ENCODE measurements at places on chromosomes 16 and 17.

DNA sequence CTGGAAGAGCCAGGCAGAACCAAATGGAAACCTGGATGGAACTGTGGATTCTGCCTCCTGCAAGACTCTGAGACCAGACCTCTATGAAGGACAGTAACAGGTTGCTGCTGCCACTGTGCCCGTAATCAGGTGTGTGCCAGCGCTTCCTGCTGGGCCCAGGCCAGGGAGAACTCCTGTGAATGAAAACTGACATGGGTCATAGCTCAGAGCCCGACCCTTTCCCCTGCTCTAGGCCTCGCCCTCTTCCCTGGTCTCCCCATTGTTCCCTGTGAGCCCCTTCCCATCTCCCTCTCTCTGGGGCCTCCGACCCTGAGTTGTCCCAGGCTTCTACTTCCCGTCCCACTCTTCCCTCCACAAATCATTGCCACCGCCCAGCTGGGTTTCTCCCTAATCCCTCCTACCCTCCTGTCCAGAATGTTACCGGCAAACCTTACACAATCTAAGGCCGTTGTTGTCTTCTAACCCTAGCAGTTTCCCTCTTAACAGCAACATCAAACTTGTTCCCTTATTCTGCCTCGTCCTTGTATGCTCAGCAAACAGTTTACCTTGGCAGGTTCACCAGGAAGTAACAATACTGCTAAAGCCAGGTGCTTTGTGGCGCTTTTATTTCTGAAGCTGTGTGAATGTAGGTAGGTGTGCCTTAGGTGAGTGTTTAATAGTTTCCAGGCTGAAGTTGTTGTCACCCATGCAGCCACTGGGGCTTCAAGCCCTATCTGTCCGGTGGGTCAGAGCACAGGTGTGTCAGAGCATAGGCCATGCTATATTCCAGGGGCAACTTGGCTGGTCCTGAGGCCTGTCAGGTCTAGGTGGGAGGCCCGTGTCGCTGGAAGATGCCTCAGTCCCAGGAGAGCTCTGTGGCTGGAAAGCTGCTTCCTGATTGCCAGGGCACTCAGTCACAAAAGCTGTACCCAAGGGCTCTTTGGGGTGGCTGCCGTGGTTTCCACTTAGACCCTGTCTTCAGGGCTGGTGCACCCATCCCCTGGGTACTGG lies 32.0 kb downstream of the SMPD3 start:
- ATAC-seq: peak; percentile 79

- ATAC-seq: no peak
Observed at GRCh38 chr16:83989300-83989699, 21.3 kb downstream of the NECAB2 start.

GRCh38 chr16:71289732-71290062 lies 495 bp upstream of the CMTR2 start:
- no peak for ATAC-seq

GRCh38 chr16:67848118-67848517 lies 625 bp upstream of the CENPT start:
- no peak for ATAC-seq

- peak; percentile 2 for ATAC-seq
Observed at GRCh38 chr17:77247609-77248008, 106.8 kb downstream of the SEC14L1 start.

- ATAC-seq: no peak
Observed at GRCh38 chr17:17345686-17346427, 42.7 kb downstream of the NT5M start.

- no peak for ATAC-seq
Observed at GRCh38 chr17:66791347-66791746, 43.6 kb upstream of the CACNG5 start.

- ATAC-seq: no peak
Observed at GRCh38 chr17:80259457-80260068, 1.1 kb upstream of the RNF213 start.

DNA sequence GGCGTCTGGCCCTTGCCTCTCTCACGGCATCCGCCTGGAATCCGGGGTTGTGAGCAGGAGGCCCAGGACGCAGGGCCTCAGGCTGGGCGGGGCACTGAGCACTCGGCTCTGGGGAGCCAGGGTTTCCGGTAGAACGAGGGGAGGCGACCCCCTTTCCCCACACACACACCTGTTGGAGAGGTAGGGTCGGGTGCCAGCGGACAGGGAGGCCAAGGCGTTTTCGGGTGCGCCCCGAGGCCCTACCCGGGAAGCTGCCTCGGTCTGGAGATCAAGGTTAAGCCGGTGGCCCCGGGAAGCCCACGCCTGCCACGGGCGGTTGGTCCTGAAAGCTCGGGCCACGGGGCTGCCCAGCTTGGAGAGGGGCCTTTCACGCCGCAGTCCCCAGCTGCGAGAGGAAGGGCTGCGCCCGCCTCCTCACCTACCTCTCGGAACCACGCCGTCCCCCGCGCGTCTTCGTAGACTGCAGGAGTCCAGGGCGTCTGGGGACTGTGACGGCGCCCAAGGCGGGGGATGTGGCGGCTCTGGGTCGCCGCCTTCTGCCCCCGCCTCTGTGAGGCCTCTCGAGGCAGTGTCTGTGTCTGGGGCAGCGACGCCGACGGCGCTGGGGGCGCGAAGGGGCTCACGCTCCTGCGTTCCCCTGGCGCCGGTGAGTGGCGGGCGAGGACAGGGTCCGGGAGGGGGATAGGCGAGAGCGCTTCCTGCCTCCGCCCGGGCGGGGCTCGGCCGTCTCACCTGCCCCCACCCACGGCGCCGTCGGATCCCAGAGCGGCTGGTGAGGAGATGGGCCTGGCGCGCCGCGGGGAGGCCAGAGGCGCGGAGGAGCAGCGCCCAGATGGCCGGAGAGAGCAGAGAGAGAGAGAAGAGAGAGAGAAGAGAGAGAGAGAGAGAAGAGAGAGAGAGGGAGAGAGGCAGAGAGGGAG lies 20.3 kb upstream of the HOXB9 start:
- ATAC-seq: peak; percentile 8

DNA sequence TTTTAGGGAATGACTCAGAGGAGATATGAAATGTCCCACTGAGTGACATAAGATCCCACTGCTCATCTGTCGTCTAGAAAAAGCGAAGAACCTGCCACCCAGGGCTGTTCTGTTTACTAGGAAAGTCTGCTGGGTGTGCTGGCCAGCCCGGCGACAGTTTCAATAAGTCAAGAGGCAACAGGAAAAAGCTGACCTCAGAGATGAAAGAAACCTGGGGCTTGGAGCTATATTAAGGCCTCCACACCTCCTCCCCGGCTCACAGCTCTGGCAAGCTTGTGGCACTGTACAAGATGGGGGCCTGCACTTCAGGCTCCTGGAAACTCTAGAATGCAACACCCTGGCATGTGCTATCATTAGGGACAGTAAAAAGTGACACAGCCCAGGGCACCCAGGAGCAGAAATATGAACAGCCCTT lies 10.6 kb downstream of the ZFHX3 start:
- ATAC-seq: no peak

- peak; percentile 99 for ATAC-seq
Observed at GRCh38 chr16:24988593-24989338, 26.4 kb downstream of the ARHGAP17 start.

GRCh38 chr17:1571341-1571704 lies 8.7 kb upstream of the PITPNA start:
- ATAC-seq: no peak

DNA sequence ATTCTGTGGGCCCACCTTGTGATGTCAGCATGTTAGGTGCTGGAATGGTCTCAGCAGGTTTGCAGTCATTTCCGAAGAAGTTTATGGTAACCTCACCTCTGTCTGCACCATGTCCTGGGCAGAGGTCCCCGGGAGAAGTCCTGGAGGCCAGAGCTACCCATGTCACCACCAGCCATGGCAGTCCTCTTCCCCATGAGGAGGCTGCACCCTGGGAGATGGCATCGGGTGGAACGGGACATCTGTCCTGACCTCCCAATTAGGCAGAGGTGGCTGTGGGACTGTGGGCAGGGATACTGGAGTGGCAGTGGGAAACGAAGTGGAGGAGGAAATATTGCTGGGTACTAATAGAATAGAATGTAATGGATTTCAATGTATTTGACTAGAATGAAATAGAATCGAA lies 511.8 kb upstream of the WSB1 start:
- ATAC-seq: no peak

DNA sequence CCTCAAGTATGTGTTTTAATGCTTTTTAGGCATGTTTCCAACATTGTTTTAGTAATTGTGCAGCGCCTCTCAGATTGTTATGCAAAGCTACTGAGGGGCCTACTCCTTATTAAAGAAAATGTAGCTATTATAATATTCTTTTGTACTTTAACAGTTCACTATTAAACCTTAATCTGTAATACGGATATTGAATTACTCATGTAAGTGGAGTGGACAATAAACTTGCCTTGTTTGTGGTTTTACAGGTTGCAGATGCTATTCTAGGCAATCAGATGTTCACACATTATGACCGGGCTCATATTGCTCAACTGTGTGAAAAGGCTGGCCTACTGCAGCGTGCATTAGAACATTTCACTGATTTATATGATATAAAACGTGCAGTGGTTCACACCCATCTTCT lies 41.0 kb downstream of the PTRH2 start:
- no peak for ATAC-seq

DNA sequence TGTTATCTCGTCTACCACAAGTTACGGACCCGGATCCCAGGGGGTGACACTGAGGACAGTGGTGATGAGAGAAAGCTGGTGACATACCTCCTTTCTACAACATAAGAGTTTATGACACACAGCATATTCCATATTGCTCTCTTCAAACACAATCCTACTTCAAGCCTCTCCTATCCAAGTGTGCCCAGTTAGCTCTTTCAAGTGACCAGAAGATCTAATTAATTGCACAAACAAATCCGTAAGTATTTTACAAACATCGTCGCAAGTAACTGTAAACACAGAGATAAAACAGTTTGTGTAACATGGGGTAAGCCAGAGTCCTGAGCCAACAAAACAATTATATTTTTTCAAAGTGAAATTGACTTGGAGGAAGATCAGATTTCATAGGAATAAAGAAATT lies 235.0 kb downstream of the CHD9NB start:
- ATAC-seq: no peak

DNA sequence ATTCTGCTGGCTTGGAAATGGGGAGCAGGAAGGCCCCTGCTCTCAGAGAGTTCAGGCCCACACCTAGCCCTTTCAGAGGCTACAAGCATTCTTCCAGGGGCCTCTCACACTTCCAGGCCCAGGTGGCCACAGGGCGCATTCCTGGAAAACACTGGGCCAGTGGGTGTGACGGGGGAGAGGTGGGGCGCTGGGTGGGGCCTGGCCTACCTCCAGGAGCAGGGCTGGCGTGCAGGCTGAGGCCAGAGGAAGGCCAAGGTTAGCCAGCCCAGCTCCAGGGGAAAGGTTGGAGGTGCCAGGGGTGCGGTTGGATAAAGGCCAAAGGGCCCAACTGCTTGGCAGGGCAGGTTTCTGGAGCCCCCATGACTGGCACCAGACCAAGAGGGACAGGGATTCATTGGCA lies 198.2 kb downstream of the MAF start:
- peak; percentile 81 for ATAC-seq

- ATAC-seq: no peak
Observed at GRCh38 chr16:15639061-15639568, 3.8 kb downstream of the MARF1 start.

- ATAC-seq: no peak
Observed at GRCh38 chr16:50434872-50435478, 66.2 kb upstream of the BRD7 start.

GRCh38 chr16:67847064-67847861 lies at the start of gene CENPT:
Gene CENPT (minus strand): TSS chr16:67847693. CDS start chr16:67833859, 13,834 bp downstream.
- peak; percentile 63 for ATAC-seq

DNA sequence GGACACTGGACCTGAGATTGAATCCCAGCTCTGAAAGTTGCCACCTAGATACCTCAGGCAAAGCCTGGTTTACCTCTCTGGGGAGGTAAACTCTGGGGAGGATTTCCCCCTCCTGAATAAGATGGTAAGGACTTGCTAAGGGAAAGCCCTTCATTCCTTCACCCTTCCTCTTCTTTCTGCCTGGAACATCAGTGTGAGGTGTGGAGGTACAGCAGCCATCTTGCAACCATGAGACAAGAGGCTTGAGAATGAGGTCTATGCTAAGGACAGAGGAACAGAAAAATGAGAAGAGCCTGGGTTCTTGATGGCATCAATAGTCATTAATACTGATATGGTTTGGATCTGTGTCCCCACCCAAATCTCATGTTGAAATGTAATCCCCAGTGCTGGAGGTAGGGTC lies 23.7 kb upstream of the ADCY9 start:
- no peak for ATAC-seq

- ATAC-seq: peak; percentile 21
Observed at GRCh38 chr17:81329927-81330883, 35.1 kb upstream of the SLC38A10 start.

- no peak for ATAC-seq
Observed at GRCh38 chr16:69049146-69049545, 56.3 kb upstream of the HAS3 start.

GRCh38 chr16:53893731-53894435 lies 189.9 kb downstream of the FTO start:
- peak; percentile 87 for ATAC-seq

DNA sequence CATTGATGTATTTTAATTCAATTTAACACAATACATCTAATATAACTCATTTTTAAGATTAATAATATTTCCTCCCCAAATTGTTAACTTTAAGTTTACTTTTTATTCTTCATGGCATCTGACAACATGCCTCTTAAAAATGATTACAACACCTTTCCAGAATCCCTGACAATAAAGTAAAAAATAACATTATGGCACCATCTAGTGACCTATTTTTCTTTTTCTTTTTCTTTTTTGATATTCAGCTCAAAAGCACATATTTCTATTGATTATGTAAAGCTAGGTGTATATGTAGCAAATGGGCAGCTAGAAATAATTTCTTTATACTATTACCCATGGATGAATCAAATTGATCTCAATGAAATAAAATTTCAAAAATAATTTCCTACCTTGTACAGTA lies 834.3 kb upstream of the CDH8 start:
- no peak for ATAC-seq

GRCh38 chr16:81767987-81768592 lies 11.0 kb upstream of the PLCG2 start:
- ATAC-seq: no peak

Data from esophagus mucosa (tissue), 1 donor.